ENCODE measurements at places on chromosomes 11 and 22.

DNA sequence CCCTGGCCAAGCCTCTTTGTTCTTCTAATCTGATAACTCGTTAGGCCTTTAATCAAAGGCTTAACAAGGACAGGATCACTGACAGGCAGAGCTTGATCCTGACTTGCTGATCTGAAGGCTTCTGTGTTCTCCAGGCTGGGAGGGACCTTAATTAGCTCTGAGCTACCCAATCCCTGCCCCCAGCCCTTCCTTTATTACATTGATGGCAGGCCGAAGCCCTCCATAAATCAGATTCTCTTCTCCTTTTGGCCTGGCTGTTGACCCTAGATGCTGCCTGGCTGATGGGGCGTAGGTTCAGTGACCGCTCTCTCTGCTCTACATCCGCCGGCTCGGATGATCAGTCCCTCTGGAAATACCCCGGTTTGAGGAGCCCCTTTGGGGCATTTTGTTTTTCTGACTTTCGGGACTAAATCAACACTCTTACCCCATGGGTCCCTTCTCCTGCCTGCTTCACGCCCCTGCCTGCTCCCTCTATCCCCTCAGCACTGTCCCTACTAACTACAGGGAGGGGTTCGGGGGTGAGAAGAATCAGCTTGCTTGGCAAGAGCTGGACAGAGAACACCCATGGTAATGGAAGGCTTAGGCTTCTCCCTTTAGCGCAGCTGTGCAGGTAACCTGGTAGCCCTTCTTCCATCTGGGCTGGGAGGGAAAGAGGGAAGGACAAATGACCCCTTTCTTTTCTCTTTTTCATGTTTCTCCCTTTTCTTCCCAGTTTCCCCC, 10.0 kb upstream of the RRM1 start:
- no peak for DNase-seq

DNA sequence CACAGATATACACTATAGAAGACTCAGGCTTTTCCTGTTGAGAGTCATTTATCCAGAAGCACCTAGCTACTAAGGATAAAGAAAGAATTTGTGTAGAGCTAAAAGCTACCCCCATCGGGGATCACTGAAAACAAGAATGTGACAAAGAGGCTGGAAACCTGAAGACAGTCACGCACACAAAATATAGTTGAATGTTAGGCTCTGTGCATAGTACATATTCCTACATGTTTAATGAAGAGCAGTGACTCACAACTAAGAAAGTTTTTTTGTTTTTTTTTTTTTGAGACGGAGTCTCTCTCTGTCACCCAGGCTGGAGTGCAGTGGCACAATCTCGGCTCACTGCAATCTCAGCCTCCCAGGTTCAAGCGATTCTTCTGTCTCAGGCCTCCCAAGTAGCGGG, 8.4 kb downstream of the OR10V1 start:
- DNase-seq, result no peak

- DNase-seq, result no peak
Measured at GRCh38 chr11:111359223-111360149, 19.6 kb downstream of the POU2AF1 start.

DNA sequence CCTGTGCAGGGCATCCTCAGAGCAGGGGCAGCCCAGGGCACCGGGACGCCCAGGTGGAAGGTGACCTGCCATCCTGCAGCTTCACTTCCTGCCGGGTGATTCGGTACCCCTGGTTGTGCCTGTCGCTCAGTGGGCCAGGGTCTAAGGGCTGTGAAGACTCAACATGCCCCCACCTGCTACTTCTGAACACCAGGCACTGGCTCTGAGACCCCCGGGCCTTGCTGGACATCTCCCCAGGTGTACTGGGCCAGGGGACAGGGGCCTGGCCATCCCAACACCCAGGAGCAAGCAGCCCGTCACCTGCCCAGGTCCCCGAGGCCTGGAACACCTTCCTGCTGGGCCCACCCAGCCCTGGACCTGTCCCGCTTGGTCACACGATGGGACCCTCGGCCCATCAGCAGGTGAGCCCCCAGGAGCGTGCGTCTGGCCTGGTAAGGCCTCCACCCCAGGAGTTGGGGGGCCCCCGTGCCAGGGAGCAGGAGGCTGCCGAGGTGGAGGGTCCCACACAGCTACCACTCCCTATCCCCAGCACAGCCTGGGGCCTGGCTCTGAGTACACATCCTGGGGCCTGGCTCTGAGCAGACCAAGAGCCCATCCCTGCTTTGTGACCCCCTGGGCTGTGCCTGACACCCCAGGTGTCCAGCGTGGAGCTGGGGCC, 3.9 kb upstream of the MUC5B start:
- no peak for DNase-seq

DNA sequence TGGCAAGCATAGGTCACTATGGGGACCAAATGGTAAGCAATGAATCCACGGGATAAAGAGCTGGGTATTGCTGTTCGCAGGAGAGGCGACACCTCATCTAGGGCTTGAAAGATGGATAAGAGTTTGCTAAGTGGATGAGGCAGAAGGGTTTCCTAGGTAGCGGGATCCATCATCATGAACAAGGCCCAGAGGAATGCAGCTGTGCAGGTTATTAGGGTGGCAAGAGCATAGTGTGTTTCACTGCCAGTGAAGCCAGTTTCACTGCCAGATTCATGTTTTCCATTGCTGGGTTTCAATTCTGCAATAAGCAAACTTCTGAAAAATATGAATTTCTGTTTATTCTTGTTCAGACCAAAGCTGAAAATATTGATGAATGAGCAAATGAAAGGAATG, 27.2 kb downstream of the WEE1 start:
- no peak for DNase-seq

GRCh38 chr11:119590651-119591351, 138.2 kb downstream of the NECTIN1 start:
- no peak for DNase-seq
